SHP77 treated with DMSO at 0.1 percent for 48 hours (cell line): ENCODE measurements at places on chromosomes 5 and 9.
A peak's percentile ranks its signal among the peaks of the same experiment; 100 is the strongest.

GRCh38 chr5:179261301-179262125 lies 83.7 kb downstream of the ADAMTS2 start:
- DNase-seq: no peak

DNA sequence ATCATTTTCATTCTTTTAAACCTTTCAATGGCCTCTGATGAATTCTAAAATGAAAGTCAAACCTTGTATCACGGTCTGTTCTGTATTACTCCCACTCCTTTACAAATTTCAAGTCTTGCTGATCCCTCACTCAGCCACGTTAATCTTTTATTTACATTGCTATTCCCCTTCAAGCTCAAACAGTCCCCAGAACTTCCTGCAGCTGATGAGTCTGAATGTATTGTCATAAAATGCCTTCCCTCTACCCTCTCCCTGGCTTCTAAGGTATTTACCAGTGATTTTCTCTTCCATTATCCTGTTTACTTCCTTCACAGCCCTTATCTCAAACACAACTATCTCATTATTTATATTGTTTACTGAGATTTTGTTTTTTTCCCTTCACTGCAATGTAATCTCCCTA lies 562.3 kb upstream of the C9orf72 start:
- peak; percentile 19 for DNase-seq

- no peak for DNase-seq
Measured at GRCh38 chr5:96144289-96144688, 182.6 kb upstream of the ELL2 start.

GRCh38 chr9:2125906-2126305 lies 110.8 kb downstream of the SMARCA2 start:
- DNase-seq: no peak

GRCh38 chr9:37329576-37329975 lies 92.9 kb upstream of the GRHPR start:
- no peak for DNase-seq

GRCh38 chr5:10989577-10990263 lies 228.7 kb upstream of the DAP start:
- no peak for DNase-seq

DNA sequence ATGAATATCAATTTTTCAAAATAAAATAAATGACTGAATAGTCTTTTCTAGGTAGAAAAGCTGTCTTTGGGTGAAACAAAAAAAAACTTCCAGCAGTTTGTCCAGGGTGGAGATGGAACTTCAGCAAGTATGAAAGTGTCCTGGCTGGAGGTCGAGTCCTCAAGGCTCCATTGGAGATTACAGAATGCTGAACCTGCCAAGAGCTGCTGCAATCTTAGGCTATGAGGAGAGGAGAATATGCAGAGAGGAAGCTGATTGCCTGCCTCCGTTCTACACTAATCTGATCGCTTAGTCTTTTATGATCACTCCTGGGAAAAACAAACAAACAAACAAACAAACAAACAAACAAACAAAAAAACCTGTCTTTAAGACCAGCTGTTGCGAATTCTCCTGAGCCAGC lies 50.6 kb downstream of the NREP start:
- no peak for DNase-seq

DNA sequence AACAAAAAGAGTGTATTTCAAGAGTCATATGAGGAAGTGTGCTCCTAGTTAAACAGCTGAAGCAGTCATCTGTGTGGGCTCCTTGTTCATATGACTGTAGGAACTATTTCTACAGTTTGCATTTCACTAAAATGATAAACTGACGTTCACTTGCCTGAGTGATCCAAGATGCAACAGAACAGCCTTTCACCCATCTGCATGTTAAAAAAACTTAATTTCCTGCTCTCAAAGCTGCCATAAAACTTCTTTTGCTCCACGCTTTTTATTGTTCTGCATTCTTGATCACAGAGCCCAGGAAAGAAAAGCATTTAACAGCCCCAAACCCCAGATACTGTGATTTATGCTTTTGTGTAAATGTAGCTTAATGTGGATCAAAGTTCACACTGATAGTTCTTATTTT lies 43.9 kb downstream of the ZNF608 start:
- no peak for DNase-seq

- DNase-seq: no peak
Measured at GRCh38 chr5:94503677-94504076, 114.7 kb downstream of the KIAA0825 start.

DNA sequence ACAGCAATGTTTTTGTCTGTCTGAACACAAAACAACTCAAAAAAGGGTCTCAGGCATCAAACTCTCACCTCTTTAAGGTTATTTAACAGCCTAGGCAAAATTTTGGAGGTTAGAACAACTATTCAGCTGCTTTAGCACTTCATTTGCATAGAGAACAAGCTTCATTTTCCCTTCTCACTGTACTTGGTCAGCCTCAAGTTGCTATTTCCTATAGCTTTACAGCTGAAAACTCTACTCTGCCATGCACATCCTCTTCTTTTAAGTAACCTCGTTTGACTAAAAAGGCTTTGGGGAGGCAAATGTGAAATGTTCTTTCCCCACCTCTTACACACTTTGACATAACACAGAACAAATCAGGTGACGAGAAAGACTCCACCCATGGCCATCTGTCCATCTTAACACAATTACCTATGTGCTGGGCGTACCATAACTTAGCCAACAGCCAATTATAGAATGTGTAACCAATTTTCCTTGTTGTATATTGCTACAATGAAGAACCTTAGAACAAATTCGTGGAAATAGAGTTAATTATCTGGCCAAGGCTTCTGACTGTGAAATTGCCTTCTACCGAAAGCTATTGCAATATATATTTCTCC lies 195.7 kb downstream of the DCP2 start:
- no peak for DNase-seq

DNA sequence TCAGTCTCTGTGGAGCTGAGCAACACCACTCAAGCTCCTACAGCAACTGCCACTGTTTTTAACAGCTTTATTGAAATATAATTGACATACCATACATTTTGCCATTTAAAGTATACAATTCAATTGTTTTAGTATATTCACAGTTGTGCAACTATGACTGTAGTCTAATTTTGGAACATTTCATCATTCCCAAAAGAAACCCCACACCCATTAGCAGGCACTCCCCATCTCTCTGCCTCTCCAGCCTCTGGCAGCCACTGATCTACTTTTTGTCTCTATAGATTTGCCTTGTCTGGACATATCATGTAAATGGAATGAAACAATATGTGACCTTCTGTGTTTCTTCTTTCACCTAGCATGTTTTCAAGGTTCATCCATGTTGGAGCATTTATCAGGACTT lies 43.5 kb downstream of the RUSC2 start:
- no peak for DNase-seq

DNA sequence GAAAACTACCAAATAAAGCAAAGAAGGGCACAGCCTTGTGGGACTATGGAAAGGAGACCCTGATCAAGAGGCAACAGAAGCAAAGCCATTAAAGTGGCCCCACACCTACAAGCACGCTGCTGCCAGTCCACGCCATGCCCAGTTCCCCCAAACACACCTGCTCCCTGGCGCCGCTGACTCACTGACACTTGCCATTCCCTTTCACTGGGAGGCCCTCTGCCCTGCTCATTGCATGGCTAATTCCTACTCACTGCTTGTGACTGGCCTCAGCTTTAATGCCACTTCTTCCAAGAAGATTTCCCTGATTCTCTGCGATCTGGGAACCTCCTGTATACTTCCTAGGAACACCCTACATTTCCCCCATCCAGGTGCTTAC lies 71.2 kb upstream of the TAF1L start:
- DNase-seq: no peak

DNA sequence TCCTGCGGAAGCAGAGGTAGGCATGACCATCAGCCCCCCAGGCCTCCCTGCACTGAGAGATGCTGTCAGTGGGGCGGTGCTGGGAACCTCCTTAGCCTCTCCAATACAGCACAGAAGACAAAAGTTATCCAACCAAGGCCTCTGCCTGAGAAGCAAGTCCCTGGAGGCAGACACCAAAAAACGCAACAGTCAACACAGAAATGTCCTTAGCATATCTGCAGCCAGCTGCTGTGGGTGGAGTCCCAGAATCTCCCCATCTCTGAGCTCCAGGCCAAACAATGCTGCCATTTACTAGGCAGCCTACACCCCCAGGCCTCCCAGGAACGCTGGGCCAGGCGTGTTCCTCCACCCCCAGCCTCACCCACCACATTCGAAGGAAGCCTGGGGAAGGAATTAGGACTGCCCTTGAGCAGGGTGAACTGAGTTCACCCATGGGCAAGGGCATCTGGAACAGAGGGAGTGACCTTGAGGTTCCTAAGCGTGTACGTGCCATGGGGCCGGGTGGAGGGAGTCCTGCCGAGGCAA lies 43.7 kb downstream of the STK10 start:
- DNase-seq: no peak
